Kidney capillary endothelial cell (primary cell): ENCODE measurements at places on chromosomes 11 and 22.

DNA sequence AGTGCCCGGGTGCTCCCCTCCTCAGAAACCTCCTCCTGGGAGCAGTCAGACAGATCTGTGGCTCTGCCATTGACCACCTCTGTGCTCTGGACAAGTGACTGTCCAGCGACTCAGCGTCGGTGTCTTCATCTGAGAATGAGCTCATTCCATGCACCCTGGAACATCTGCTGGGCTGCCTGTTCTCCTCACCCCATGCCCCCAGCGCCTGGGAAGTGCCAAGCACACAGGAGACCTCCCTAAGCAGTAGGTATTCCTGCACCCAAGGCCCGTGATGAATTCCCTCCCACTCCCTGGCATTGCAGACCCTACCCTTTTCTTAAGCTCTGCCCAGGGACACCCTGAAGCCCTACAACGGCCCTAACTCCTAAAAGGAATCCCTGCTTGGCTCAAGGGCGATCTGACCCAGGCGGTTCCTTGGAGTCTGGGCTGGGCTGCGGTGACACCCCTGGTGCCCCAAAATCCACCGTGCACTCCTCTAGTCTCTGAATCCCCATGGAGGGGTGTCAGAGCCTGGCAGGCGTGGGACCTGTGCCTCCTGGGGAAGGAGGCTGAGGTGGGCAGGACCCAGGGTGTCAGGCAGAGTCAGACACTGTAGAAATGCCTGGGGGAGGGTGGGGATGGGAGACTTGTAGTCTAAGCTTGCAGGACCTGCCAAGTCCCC lies 92.0 kb downstream of the CEP164 start:
- no peak for DNase-seq

GRCh38 chr11:8033305-8034105 lies 46.4 kb downstream of the EIF3F start:
- DNase-seq = peak; percentile 65

DNA sequence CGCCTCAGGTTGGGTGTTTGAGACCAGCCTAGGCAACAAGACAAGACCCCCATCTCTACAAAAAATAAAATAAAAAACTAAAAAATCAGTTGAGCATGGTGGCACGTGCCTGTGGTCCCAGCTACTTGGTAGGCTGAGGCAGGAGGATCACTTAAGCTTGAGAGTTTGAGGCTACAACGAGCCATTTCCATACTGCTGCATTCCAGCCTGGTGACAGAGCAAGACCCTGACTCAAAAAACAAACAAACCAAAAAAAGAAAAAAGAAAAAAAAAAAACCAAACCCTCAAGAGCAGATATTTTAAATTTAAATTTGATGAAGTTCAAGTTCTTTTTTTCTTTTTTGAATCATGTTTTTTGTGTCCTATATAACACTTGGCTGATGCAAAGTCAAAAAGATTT lies 7.2 kb upstream of the CCDC83 start:
- no peak for DNase-seq

DNA sequence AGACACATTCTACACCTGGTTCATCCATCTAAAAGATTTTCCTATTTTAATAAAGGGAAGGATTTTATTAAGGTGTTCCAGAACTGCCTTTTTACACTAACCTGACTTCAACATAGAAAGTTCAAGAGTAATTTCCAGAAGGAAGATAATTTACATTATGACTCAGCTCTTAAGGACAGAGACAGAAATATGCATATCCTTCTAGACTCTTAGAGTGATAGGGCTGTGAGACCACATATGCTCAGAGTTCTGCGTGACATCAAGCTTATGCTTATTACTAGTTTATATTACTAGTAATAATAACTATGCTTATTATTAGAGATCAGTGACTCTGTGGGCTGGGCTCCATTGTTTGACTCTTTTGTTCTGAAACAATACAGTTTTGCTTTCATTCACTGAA lies 4.6 kb downstream of the PDGFD start:
- no peak for DNase-seq

DNA sequence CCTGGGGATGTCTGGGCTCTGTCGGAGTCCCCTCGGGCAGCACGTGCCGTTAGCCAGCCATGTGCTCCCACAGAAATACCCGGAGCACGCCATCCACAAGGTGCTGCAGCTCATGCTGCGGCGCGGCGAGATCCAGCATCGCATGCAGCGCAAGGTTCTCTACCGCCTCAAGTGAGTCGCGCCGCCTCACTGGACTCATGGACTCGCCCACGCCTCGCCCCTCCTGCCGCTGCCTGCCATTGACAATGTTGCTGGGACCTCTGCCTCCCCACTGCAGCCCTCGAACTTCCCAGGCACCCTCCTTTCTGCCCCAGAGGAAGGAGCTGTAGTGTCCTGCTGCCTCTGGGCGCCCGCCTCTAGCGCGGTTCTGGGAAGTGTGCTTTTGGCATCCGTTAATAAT lies 24.1 kb downstream of the MCM5 start:
- no peak for DNase-seq

DNA sequence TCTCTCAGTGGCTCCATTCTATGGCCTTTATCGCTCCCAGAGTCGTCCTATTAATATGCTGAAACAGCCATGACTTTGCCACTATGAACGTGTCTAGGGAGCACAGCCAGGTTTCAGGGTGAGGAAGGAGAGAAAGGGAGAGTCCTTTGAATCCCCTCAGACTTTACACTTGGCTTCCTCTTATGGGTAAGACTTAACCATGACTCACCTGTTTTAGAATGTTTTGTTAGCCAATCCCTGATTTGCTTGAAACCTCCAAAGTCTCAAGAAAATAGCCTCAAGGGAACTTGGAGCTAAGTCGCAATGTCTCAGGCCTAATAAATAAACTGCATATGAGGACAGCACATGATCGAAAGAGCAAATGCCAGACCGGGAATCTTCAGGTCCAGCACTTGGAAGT lies 131.2 kb upstream of the RCN1 start:
- DNase-seq = no peak

GRCh38 chr11:46235777-46236688 lies 41.4 kb upstream of the CREB3L1 start:
- no peak for DNase-seq

GRCh38 chr22:36891646-36892045 lies 21.8 kb upstream of the CSF2RB start:
- DNase-seq = no peak

GRCh38 chr22:28132466-28132865 lies 213.4 kb upstream of the PITPNB start:
- DNase-seq = no peak

DNA sequence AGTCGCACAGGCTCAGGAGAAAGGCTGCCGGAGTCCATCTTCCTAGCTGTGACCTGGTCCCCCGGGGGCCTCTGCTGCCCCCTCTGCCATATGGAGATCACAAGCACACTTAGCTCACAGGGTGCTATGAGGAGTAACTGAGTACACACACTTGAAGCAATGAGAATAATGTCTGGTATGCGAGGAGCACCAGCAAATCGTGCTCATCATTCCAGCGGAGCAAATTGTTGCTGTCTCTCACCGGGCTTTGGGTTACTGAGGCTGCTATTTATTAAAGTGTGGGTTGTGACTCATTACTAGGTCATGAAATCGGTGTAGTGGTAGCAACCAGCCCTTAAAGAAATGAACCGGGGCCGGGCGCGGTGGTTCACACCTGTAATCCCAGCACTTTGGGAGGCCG lies 48.1 kb upstream of the EIF3D start:
- no peak for DNase-seq

DNA sequence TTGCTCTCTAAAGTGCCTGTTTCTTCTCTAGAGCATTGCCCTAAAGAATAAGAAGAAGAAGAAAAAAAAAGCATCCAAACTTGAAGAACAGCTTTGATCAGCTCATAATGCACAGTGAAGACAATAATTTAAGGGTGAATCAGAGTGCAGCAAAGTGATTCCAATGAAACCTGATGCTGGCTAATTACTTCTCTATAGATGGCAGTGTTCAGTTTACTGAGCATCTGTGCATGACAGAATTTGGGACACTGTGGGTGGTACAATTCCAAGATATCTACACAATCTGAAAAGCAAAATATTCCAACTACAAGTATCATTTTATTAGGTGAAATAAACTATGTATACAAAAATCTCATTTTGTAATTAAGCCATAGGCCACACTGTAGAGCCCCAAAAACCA lies 450.5 kb upstream of the CCDC90B start:
- no peak for DNase-seq

- DNase-seq = peak; percentile 41
Measured at GRCh38 chr11:111586388-111586831, 15.8 kb upstream of the SIK2 start.

DNA sequence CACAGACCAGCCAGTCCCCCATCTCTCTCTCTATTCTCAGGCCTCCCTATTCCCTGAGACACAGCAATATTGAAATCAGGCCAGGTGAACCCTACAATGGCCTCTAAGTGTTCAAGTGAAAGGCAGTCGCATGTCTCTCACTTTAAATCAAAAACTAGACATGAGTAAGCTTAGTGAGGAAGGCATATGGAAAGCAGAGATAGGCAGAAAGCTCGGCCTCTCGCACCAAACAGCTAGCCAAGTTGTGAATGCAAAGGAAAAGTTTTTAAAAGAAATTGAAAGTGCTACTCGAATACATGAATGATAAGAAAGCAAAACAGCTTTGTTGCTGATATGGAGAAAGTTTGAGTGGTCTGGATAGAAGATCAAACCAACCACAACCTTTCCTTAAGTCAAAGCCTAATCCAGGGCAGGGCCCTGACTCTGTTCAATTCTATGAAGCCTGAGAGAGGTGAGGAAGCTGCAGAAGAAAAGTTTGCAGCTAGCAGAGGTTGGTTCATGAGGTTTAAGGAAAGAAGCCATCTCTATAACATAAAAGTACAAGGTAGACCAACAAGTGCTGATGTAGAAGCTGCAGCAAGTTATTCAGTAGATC lies 19.8 kb upstream of the MPZL2 start:
- no peak for DNase-seq

DNA sequence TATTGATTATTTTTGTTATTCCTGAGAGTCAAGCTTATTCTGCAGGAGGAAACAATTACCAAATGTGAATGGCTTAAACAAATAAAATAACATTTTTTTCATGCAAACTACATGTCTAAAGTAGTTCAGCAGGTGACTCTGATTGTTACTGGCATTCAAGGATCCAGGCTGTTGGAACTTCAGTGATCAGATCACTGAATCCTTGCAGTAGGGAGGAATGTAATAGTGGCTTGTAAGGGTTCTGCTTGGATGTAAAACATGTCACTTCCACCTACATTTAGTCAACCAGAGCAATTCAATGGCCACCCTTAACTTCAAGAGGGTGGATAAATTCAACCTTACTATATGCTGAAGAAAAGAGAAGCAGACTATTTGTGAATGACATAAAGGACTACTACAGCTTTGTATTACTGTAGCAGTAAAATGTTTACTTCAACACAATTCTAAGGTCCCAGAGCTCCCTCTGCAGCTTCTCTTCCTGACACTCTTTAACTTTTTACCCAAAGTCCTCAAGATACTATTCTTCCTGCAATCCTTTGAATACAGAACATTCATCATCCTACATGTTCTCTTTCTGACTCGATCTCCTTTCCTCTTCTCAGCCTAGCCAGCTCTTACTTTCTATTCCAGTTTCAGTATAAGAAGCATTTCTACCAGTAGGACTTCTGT lies 284.0 kb downstream of the LRRC4C start:
- DNase-seq = no peak

- no peak for DNase-seq
Measured at GRCh38 chr22:31881200-31881599, 63.1 kb upstream of the YWHAH start.

DNA sequence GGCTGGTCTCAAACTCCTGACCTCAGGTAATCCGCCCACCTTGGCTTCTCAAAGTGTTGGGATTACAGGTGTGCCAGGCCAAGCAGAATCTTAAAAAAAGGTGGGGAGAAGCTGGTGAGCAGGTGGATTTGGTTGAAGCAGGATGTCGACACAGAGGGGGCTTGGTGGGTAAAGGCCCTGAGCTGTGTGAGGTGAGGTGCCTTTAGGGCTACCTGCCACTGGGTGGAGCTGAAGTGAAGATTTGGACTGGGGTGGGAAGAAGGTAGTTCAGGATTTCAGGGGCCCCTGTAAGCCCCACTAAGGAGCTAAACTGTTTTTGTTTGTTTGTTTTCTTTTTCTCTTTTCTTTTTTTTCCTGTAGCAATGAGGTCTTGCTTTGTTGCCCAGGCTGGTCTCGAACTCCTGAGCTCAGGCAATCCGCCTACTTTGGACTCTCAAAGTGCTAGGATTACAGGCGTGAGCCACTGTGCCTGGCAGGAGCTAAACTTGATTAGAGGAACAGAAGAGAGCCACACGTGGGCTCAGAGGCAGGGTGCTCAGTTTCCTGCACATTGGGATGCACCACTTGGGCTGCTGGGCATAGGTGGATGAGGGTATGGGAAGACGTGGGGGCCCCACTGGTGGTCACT lies 6.0 kb downstream of the P2RX6 start:
- no peak for DNase-seq

GRCh38 chr11:65136515-65137096 lies 2.3 kb upstream of the SYVN1 start:
- no peak for DNase-seq

DNA sequence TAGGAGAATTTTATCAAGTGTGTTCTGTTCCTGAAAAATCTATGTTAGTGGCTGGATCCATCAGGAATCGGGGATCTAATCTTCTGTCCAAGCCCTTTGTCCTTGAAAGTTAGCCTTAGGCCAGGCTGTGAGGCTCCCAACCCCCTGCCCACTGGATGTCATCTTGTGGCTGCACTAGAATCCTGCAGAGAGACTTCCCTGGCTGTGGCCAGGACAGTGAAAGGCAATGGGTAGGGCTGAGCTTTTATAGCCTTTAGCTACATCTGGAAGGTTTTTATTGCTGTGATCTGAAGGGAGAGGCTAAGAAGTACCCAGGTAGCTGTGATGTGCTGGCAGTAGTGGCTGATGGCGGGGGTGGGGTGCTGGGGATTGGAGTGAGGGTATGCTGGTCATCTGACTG lies 2.1 kb downstream of the OAF start:
- DNase-seq = no peak

- DNase-seq = no peak
Measured at GRCh38 chr11:75910426-75911145, 95.6 kb downstream of the UVRAG start.

- no peak for DNase-seq
Measured at GRCh38 chr11:35717520-35717919, 54.9 kb downstream of the TRIM44 start.

DNA sequence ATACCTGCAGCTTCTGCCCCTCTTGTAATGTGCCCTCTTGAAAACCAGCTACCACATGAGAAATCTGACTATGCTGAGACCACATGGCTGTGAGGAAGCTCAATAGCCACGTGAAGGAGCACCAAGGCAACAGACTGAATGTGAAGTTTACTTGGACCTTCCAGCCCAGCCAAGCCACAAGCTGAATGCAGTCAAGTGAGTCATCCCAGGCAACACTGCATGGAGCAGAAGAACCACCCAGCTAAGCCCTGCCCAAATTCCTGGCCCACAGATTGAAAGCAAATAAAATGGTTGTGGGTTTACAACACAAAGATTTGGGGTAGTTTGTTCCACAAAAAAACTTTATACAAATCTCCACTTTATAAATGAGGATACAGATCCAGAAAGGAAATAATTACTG lies 114.5 kb downstream of the TIMP3 start:
- DNase-seq = no peak

- DNase-seq = peak; percentile 94
Measured at GRCh38 chr22:43275545-43276317, 67.4 kb downstream of the SCUBE1 start.
